Body of pancreas (tissue), 4 donors: ENCODE measurements at places on chromosomes 12 and 14. TPM values are rescaled to one million over a fixed set of nuclear protein-coding genes. Genes with fewer than 3 reads are reported as not detected.

GRCh38 chr14:77554816-77555599 is 56.4 kb upstream of the ISM2 start:
- DNase-seq = no peak

- no peak for DNase-seq
These were observed 37.9 kb downstream of the KIAA0586 start for GRCh38 chr14:58465421-58465820.

Gene CLEC7A
- 5.7 TPM for total RNA-seq

Gene TTC6
- total RNA-seq = not detected

DNA sequence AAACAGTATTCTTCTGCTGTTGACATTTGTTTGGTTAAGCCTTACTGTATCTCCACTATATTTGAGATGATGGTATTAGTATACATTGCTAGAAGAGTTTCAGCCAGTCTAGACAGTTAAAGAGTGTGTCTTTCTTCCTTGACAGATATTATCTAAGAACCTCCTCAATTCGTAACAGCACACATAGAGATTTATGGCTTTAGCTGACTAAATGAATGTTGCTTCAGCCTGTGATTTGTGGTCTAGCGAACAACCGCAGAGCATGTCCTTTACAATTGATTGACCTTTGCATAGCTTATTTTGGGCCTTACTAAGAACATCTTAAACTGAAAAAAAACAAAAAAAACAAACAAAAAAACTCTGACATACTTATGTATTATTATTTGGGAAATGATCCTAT is 122.2 kb downstream of the DAAM1 start:
- DNase-seq = no peak

- no peak for DNase-seq
These were observed 88.0 kb downstream of the KIF21A start for GRCh38 chr12:39354955-39355354.

DNA sequence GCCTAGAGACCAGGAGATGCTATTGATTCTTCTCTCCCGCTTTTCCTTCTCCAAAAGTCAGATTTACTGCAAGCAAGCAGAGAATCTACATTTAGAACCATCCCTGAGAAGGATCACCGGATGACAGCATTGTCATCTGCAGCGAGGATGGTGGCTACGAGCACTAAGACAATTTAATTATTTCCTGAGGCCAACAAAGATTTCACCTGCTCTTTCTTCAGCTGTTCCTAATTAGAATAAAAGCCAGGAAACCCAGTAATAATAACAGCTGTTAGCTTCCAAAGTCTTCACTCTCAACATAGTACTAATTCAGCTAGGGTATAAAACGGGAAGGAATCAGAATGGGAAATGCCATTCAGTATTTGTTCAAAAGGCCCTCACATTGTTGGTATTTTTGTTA is 53.3 kb downstream of the TMTC1 start:
- DNase-seq = no peak

- no peak for DNase-seq
These were observed 55.6 kb upstream of the ZDHHC17 start for GRCh38 chr12:76708296-76708695.

Gene RNF212B
- not detected for total RNA-seq

DNA sequence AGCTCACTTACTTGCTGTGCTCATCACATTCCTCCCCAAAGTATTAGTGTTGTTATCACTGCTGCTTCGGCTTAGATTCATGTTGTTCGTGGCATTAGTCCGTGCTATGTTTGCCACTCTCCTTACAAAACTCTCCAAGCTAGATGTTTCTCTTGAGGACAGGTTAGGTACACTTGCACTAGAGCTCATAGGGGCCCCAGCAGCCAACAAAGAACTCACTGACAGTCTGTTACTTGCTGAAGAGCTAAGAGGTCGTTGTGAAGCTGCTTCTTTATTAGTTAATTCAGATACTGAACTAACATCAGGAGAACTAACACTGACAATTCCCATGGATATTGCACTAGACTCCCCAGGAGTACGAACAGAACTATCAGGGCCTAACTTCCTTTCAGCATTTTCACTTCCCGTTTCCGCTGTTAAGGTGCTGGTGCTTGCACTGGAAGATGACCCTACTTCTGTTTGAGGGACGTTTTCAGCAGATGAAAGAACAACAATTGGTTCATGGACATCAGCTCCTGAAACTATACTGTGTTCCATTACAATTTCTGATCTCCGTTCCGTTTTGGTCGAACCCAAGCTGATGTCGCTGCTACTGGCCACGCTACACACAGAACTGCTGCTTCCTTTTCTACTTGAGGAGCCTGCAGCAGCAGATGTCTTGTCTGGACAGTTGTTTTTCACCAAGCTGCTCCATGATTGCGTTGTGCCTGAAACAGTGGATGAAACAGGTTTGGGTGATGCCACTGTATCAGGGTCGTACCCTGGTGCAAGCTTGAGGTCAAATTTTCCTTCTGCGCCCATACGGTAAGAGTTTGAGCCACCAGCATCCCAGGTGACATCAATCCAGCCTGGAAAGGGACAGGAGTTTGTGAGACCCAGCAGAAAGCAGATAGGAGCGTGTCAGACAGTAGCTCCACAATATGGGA is 78.7 kb downstream of the HECTD1 start:
- DNase-seq = no peak

Gene NR1H4
- total RNA-seq = 1.3 TPM

Gene AKT1
- total RNA-seq = 74.2 TPM

DNA sequence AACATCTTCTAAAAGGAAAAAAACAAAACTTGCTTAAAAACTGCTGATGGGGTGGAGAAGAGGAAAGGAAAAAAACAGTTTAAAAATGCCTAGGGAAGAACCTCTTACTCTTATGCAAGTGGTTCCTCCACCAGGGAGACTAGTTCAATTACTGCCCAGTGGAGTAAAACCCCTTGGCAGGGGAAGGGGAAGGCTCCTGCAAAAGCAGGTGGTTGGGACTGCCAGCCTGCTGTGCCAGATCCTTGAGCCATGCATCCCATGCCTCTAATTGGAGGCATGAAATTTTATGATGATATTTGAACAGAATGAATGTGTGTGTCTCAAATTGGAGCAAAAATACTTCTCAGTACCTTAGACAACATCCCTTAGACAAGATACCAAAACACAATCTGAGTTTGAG is 118.8 kb downstream of the FSCB start:
- no peak for DNase-seq

GRCh38 chr14:72118841-72119240 is 186.6 kb downstream of the RGS6 start:
- no peak for DNase-seq

Gene HOXC9
- total RNA-seq = not detected

DNA sequence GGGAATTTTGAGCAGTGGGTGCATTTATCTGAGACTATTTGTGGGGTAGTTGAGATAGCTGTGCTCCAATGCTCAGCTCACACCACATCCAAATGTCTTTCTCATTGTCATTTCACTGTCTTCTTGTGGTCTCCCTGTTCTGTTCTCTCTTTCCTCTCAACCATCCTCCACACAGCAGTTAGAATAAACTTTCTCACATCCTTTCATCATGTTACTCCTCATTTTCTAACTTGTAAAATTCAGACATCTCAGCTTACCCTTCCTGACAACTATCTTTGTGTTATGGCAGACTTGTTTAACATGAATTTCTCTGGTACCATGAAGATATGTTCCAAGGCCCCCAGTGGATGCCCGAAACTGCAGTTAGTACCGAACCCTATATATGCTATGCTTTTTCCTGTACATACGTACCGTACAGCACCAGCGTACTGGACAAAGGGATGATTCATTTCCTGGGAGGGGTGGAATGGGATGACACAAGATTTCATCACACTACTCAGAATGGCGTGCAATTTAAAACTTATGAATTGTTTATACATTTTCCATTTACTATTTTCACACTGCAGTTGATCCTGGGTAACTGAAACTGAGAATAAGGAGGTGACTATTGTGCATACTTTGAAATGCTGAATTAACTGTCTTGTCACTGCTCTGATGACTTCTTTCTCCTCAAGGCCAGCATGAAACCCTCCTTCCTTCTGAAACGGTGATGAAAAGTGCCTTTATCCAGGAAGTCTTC is 177.1 kb upstream of the SLC38A2 start:
- no peak for DNase-seq

- DNase-seq = no peak
These were observed 228.6 kb upstream of the E2F7 start for GRCh38 chr12:77294016-77294415.

Gene OR6C76
- not detected for total RNA-seq

DNA sequence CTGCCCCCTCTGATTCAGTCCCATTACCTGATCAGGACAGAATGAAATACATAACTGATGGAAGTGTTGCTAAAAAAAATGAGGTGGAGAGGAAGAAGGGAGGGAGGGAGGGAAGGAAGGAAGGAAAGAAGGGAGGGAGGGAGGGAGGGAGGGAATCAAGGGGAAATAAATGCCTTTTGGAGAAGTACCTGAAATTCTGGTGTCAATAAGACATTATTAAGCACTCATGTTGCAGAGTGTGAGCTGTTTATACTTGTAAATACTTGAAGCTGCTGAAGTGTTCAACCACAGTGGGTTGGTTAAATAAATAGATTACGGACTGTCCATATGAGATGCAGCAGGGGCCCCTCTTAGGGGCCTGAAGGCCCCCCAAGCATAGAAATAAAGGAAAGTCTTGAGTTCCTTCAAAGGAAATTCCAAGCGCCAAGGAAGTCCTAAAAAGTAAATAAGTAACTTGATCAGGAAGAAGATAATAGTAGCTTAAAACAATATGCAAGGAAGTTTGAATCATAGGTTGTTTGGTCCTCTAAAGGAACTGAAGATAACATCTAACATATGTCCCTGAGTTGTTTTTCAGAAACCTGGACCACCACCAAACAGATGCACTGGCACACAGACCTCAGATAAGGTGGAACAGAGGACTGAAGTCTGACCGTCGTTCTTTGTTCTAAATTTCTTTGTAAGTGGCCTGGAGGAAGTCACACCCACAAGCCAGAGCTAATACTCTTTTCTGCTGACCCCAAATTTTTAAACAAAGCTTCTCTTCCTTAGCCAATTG is 110.8 kb downstream of the SEC23A start:
- no peak for DNase-seq

GRCh38 chr12:69274861-69275260 is 35.5 kb downstream of the CPSF6 start:
- DNase-seq = no peak

- DNase-seq = no peak
These were observed 109.4 kb downstream of the SLC38A1 start for GRCh38 chr12:46159309-46159901.

- peak; percentile 59 for DNase-seq
These were observed 187.3 kb downstream of the CAND1 start for GRCh38 chr12:67456431-67456901.

DNA sequence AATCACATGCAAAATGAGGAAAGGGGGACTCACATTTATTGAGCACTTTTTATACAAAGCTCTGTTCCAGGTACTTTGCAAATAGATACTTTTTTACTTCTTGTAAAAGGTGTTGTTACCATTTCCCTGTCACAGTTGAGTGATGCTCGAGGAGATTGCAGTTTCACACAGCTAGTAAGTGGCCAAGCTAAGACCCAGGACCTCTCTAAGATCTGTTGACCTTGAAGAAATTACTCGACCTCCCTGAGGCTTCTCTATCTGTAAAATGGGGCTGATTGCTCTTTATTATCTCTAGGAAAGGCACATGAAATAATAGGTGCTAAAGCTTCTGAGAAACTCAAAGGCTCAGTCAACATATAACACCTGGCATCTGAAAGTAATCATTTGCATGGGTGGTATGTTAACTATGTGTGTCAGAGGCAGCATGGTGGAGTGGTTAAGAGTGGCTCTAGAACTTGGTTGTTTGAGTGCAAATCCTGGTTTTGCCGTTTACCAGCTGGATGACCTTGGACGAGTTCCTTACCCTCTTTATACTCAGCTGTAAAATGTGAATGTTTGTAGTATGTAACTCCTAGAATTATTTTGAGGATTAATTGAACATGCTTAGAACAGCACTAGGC is 41.5 kb downstream of the IFT81 start:
- no peak for DNase-seq

- DNase-seq = no peak
These were observed 159.9 kb downstream of the SYNE2 start for GRCh38 chr14:64012720-64013119.

DNA sequence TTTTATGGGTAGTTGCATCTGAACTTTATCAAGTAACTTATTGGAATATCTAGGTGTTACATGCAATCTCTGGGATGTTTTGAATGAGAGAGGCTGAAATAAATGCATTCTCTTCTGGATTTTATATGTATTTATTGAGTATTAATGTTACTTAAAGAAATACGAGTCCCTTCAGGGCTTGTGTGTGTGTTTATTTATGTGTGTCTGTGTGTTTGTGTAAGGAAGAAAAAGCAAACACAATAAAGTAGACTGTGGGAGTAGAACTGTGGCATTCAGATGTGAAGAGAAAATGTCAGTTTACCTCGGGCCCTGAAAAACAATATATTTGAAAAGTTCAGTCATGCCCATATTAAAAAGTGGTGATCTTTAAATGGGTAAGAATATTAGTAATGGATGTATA is 250.5 kb downstream of the RPL10L start:
- DNase-seq = no peak

Gene HELB
- total RNA-seq = 3.6 TPM

Gene TMEM233
- total RNA-seq = under 0.01 TPM

DNA sequence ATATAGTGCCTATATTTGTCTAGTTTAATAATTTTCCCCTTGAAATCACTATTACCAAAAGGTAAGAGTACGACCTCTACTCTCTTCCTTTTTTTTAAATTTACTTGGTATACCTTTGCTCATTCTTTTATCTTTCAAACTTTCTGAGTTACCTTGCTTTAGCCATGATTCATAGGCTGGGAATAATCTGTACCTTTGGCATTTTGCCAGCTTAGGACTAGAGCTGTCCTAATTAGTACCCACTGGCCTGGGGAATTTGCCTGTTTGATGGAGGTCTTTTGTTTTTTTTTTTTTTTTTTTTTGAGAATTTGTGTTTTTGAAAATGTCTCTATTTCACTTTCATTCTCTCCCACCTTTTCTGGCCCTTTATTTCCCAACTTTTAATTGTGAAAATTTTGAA is 8.7 kb upstream of the SLC4A8 start:
- no peak for DNase-seq

- DNase-seq = no peak
These were observed 54.8 kb upstream of the C14orf180 start for GRCh38 chr14:104524726-104525125.

DNA sequence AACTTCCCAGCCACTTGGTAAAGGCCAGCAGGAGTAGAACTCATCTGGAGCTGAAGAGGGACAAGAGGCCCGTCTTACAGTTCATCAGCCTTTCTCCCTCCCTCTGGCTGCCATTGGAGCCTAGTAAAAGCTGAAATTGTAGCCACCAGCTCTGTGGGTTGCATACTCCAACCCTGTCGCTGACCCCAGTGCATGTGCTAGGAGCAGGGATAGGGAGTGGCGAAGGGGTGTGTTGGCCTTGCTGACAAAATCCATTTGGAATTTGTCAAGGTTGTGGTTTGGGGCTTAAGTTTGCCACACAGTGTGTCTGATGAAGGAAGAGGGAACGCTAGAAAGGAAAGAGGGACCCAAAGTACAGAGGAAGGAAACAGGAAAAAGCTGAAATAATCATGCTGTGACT is 4.0 kb upstream of the ARF3 start:
- no peak for DNase-seq

Gene SCARB1
- total RNA-seq = 18.9 TPM

GRCh38 chr12:10289005-10289754 is 18.5 kb upstream of the KLRD1 start:
- DNase-seq = no peak

Gene RAB15
- 19.8 TPM for total RNA-seq

- no peak for DNase-seq
These were observed 69.8 kb downstream of the GAS2L3 start for GRCh38 chr12:100643246-100643645.

- DNase-seq = peak; percentile 13
These were observed 101.1 kb downstream of the RGS6 start for GRCh38 chr14:72033365-72033764.

- DNase-seq = no peak
These were observed 8.0 kb downstream of the ERP27 start for GRCh38 chr12:14930299-14930698.

Gene LETMD1
- 57.4 TPM for total RNA-seq

Gene MGST1
- 132 TPM for total RNA-seq
